ENCODE measurements at places on chromosomes 5 and 9. TPM values are rescaled to one million over a fixed set of nuclear protein-coding genes. Genes with fewer than 3 reads are reported as not detected.

The CATSPER3 gene
- 0.17 TPM for total RNA-seq

The GALT gene
- total RNA-seq, result 35.3 TPM

The ERAP2 gene
- total RNA-seq, result 6.8 TPM

The SHOC1 gene
- total RNA-seq, result under 0.01 TPM

The FAM240B gene
- total RNA-seq, result not detected

The ANKDD1B gene
- total RNA-seq, result 1.3 TPM

The TAF11L5 gene
- not detected for total RNA-seq

The PCSK1 gene
- total RNA-seq, result 0.15 TPM

The KIF4B gene
- total RNA-seq, result 0.15 TPM

The DTWD2 gene
- total RNA-seq, result 4.1 TPM

The ADAMTSL1 gene
- total RNA-seq, result 93.5 TPM

The GPR151 gene
- not detected for total RNA-seq

The LRRC26 gene
- not detected for total RNA-seq

The SLC6A18 gene
- total RNA-seq, result not detected

The FAM169A gene
- 0.17 TPM for total RNA-seq

The NME5 gene
- 2.6 TPM for total RNA-seq

The PRRT1B gene
- total RNA-seq, result not detected

Data from smooth muscle cell of trachea (primary cell).